ENCODE measurements at places on chromosomes 6 and 20.

- no peak for DNase-seq
Measured at GRCh38 chr6:31249184-31249583, 22.7 kb downstream of the HLA-C start.

DNA sequence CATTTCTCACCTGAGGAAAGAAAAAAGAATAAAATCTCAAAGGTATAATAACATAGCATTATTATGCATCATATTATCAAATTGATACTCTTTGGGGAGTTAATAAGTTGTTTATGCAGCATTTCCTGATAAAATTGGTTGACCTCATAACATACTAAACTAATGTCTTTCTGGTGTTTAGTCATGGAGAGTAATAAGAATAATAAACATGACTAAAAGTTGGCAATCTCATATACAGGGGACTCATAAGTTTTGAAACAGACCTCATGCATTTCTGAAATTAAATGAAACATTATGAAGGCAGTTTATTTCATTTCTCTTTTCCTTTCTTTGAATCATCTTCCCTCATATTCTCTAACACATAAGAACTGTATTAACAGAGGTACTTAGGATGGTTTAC is 60.5 kb upstream of the PRDM1 start:
- no peak for DNase-seq

- no peak for DNase-seq
Measured at GRCh38 chr20:48329031-48329615, 498.7 kb downstream of the PREX1 start.

DNA sequence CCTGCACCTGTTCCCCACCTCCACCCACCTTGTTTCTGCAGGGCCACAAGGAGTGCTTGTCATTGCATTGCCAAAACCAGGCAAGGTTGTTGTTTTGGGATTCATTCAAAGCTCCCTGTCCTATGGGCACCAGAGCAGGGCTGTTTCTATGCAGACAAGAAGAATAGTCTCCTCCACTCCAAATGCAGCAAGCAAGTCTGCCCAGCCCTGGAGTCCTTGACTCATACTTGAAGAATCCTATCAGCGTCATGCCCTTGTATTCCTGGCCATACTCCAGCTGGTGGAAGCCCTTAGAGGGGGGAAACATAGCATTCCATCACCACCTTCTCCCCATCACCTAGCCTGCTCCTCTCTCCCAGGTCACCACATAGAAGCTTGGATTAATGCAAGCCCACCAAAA is 145.3 kb upstream of the ECI2 start:
- DNase-seq: no peak

DNA sequence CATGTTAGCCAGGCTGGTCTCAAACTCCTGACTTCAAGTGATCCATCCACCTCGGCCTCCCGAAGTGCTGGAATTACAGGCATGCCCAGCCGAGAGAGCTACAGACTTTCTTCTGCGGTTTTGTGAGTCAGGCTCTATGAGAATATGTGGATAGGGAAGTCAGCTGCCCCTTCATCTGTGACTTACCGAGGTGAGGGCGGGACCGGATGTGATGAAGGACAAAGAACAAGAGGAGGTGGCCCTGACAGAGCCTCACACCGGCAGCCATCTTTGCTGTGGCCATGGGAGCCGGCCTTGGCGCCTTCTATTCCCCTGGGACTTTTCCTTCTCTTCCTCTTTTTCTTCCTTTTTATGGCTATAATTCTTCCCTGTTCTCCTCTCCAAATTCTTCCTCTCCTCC is 67.0 kb downstream of the IYD start:
- DNase-seq: no peak

DNA sequence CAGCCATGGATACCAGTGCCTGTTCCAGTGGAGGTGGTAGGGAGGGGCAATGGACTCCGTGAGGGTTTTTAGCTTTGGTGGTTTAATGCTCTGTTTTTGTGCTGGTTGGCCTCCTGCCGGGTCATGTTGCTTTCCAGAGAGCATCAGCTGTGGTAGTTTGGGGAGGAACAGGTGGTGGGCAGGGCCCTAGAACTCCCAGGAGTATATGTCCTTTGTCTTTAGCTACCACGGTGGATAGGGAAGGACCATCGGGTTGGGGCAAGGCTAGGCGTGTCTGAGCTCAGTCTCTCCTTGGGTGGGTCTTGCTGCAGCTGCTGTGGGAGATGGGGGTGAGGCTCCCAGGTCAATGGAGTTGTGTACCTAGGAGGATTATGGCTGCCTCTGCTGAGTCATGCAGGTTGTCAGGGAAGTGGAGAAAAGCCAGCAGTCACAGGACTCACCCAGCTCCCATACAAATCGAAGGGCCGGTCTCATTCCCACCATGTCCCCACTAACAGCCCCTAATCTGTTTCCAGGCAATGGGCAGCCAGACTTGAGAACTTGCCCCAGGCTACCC is 38.9 kb downstream of the MRAP2 start:
- DNase-seq: no peak

DNA sequence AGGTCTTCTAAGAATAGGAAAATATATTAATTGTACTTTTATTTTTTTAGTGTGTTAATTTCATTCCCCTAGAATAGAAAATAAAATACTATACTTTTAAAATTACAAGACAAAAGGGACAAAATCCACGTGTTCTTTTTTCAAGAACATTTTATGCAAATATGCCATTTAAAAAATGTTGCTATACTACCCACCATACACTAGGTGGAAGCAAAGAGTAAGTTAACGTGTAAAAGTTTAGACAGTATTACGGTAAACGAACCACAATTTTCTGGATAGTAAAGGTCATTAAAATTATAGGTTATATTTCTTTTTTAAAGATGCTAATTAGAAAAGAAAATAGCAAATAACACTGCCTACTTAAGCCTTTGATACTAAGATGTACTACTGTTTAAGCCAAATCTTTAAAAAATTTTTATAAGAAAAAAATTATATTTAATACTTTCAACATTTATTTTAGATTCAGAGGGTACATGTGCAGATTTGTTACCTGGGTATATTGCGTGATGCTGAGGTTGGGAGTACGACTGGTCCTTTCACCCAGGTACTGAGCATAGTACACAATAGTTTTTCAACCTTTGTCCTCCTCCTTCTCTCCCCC is 287.6 kb downstream of the PHF3 start:
- DNase-seq: no peak

DNA sequence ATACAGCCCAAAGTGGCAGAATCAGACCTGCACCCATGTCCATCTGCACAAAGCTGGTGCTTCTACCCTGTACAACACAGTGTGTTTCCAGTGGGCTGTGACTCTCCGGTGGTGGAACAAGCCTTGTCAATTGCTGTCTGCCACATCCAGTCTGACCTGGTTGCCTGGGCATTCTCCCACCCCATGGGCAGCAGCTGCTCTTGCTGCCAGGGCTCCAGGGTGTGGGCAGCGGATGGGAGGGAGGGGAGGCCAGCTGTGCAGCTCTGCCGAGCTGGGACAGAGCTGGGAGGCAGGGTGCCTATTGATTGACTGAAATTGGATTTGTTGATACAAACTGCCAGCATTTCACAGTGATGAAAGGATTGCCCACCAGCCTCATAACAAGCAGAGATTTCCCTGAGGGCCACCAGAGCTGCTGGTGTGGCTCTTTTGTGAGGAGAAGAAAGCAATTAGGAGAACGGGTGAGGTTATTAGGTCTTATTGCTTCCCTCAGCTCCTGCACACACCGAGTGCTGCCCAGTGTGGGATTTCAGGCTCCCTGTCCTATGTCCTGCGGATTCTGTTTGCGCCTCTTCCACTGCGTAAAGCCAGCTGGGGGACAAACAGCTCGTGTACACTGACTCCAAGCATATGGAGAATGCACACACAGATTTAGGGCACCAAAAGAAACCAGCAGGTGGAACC is 150.8 kb downstream of the NRN1 start:
- no peak for DNase-seq

GRCh38 chr20:49831022-49831769 is 18.6 kb downstream of the SLC9A8 start:
- DNase-seq: no peak

GRCh38 chr20:4041748-4042411 is 26.5 kb upstream of the RNF24 start:
- no peak for DNase-seq

DNA sequence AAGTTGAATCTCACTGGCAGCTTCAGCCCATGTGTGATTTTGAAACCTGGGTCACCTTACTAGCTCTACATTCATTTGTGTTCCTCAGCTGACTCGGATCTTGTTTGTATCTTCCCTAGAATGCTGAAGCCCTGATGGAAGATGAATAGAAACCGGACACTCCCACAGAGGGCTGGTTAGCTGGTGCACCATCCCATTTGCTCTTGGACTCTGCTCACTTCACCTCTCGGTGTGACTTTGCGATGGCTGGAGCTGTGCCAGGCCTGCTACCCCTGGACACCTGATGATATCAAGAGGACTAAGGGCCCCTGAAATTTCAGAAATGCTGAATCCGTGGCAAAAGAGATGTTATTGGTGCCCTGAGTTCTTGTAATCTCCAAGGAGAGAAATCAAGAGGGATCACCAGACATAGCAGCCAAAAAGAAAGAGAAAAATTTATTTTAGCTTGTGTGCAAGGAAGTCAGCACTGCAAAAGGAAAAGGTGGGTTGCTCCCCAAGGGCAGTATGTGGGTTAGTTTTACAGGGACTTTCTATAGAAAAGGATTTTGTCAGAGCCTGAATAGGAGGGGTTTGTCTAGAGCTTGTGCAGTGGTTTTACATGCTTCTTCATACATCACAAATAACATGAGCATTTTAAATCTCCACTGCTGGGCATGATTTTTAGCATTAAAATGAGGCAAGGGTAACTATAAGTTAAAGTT is 426.3 kb upstream of the NOX3 start:
- DNase-seq: no peak

GRCh38 chr20:37850036-37850592 is 52.8 kb upstream of the VSTM2L start:
- no peak for DNase-seq

- DNase-seq: peak; percentile 39
Measured at GRCh38 chr6:150233843-150234269, 91.0 kb downstream of the PPP1R14C start.

GRCh38 chr6:5099537-5099936 is 14.4 kb downstream of the PPP1R3G start:
- DNase-seq: no peak

DNA sequence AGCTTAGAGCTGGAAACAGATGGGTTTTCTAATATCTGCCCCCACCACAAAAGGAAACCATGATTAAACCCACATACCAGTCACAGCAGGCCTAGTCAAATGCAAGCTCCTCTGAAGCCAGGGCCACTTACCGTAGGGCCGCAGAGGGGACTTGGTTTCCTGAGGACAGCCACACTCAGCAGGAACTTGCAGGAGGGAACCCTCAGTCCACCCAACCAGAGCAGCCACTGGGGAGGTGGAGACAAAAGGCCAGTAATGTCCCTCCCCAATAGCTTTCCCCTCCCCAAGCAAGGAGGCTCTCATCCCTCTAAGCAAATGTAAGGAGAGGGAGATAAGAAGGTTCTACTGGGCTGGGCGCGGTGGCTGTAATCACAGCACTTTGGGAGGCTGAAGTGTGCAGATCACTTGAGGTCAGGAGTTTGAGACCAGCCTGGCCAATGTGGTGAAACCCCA is 384.4 kb upstream of the JARID2 start:
- DNase-seq: no peak

GRCh38 chr6:99338188-99338587 is 11.3 kb downstream of the FAXC start:
- no peak for DNase-seq

DNA sequence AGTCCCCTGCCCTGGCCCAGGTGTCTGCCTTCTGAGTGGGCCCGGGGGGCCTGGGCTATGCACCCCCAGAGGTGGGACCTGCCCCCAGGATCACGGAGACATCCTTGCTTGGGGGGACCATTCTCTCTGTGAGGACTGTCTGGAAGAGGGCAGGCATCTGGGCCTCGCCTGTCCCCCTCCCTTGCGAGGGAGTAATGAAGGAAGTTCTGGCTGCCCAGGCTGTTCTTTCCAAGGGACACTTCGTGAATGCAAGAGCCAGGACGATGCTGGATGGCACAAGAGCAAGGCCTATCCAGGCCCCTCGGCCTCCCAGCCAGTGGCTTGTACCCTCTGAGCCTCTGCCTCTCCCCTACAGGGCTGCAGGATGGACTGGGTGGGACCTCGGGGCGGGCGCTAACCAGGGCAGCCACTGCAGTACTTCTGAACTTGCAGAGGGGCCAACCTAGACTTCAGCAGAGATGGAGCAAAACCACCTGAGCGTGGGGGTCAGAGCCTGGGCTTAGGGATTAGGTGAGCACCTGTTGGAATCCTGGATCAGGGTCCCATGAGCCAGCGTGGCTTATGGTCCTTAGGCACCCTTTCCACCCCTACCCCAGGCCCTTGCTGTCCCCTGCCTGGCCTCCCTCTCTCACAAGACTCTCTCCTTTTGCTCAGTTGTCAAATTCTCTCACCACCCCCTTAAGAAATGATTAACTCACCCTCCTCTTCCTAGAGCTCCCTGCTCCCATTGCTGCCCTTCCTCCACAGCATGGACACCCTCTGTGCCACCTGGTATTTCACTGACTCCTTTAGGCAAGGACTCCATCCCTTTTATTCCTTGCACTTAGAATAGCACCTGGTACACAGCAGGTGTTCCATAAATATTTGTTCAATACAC is 53.2 kb downstream of the CTCFL start:
- no peak for DNase-seq

DNA sequence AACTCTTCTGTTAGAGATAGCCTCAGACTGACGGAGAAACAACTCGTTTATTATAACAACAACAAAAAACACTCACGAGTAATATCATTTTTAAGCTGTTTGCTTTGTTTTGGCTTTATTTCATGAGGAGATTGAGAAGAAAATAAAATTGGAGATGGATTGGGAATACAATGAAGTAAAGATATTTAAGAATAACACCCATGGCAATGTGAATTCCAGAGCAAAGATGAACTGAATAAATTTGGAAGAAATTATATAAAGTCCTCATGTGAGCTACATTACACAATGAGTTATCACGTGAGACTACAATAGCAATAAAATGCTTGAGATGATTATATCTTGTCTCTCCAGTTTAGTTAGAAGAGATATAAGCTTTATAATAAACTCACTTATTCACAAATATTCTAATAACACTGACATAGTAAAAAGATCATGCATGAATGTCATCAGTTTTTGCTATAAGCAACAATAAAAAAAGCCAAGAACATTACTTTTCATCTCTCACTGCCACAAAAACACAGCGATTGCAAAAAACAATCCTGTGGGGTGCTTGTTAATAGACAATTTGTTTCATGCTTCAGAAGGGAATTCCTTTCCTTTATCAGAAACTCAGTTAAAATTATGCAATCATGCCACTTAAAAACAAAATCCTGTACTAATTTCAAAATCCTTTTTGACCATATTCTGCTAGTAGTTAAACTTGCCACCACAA is 696.7 kb upstream of the MARCKS start:
- no peak for DNase-seq

- no peak for DNase-seq
Measured at GRCh38 chr20:35539756-35540212, 2.1 kb upstream of the ERGIC3 start.

- no peak for DNase-seq
Measured at GRCh38 chr20:52622081-52622480, 350.1 kb upstream of the TSHZ2 start.

GRCh38 chr6:22737331-22737730 is 168.0 kb downstream of the HDGFL1 start:
- DNase-seq: peak; percentile 47

- DNase-seq: no peak
Measured at GRCh38 chr6:157151989-157152388, 171.3 kb downstream of the TMEM242 start.
